ENCODE measurements at places on chromosomes 2 and 18.

DNA sequence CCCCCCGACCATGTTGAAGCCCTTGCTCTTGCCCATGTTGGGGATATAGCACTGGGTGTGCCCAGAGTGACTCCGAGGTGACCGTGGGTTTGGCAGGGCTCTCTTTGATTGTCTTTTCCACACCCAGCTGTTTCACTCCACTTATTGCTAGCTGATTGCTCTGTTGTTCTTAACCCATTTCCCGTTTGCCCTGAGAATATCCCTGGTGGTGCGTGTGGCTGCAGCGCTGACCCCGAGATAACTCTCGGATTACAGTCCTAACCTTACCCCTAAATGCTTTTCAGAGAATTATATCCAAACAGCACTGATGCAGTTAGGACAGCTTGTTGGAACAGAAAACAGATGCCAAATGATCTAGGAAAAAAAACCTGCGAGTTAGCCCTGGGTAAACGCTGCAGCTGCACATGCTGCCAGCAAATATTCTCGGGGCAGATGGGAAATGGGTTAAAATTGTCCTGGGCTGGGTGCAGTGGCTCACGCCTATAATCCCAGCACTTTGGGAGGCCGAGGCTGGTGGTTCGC is 34.3 kb upstream of the SNORC start:
- DNase-seq = no peak

- no peak for DNase-seq
Observed at GRCh38 chr2:147663962-147664361, 180.9 kb upstream of the ACVR2A start.

DNA sequence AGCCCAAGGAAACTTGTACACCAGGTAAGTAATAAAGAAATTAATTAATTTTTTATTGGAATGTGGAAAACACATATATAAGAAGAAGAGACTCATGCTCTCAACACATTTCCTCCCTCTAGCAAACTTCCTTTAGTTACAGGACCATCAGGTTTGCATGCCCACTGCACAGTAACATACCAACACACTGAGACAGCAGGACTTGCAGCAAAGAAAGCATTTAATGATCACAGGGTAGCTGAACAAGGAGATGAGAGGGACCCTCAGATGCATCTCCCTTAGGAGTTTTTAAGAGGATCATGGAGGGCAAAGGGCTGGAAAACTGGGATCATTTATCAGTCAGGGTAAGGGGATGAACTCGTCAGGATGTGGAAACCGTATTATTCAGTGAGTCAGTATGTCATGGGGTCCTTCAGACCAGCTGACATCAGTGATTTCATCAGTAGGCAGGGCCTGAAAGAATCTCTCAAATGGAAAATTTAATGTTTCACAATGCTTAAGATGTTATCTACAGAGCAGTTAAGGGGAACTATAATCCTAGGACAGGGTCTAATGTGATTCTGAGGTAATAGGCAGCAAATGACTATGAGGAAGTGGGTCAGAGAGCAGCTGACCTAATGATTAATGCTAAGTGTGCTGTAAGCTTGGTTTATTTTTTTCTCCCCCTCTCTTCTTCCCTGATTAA is 193.8 kb upstream of the RND3 start:
- no peak for DNase-seq

GRCh38 chr2:195533771-195534642 is 123.0 kb upstream of the SLC39A10 start:
- peak; percentile 53 for DNase-seq

GRCh38 chr2:136128905-136129304 is 11.0 kb upstream of the CXCR4 start:
- no peak for DNase-seq

- DNase-seq = no peak
Observed at GRCh38 chr2:180246268-180246667, 239.2 kb upstream of the CWC22 start.

DNA sequence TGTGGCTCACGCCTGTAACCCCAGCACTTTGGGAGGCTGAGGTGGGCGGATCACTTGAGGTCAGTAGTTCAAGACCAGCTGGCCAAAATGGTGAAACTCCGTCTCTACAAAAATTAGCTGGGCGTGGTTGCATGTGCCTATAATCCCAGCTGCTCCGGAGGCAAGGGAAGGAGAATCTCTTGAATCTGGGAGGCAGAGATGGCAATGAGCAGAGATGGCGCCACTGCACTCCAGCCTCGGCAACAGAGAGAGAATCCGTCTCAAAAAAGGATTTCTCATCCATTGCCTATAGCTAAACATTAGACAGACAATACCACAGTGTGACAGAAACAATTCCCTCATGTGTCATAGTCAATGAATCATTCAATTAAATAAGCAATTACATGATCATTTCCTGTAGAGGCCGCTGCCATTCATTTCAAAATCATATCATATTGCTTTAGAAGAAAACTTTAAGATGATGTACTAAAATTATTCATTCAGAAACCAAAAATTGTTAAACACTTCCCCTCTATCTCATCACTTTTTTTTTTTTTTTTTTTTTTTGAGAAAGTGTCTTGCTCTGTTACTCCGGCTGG is 69.5 kb upstream of the TGIF1 start:
- DNase-seq = peak; percentile 53

GRCh38 chr18:61216051-61216450 is 117.2 kb upstream of the CDH20 start:
- DNase-seq = no peak

DNA sequence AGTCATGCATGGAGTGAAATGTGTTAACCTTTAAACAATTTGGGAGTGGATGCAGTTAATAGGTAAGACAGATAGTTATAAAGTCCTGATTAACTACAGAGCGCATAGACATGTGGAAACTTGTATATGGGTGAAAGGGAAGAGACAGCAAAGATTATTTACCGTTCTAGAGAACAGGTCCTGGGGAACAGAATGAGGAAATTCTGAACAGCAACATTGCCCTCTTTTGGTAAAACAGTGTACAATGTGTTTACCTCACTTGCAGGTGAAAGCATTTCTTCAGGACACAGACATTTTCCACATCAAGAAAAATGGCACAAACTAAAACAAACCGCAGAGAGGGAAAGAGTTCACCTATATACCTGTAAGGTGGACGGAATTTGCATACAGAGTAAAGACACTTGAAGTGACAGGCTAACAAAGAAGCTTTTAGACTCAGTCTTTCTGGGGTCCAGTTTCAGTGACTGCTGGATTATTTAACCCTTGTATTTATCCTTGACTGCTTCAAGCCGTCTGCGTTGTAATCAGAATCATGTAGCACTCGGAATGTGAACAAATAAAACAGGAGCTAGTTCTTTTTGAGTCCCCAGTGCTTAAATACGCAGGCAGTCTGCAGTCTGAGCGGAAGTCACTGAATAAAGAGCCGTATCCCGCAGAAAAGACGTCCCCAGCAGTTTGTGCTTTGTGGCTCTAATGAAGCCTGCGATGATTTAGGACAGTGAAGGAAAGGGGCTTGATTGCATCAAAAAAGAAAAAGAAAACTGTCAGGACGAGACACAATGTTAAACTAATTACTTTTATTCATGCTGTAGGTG is 364.8 kb upstream of the GALNT5 start:
- DNase-seq = peak; percentile 23

DNA sequence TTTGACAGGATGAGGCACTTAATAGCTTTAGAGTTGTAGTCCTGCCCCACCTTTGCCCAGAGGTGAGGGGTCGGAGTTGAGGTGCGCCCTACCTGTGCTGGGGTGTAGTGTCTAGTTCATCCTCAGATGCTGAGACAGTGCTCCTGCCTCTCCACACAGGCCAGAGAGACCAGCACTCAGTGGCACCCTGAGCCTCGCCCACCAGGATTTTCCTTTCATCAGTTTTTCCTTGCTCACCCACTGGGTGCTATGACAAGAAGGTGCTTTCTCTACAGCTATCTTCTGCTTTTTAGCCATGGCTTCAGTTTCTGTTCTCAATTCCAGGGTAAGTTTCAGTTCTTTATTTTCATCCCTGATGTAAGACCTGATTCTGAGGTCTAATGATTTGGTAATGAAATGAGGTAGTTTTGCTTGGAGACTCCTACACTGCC is 16.8 kb upstream of the TMEM131 start:
- DNase-seq = peak; percentile 31

- no peak for DNase-seq
Observed at GRCh38 chr2:195520671-195521155, 136.3 kb upstream of the SLC39A10 start.

DNA sequence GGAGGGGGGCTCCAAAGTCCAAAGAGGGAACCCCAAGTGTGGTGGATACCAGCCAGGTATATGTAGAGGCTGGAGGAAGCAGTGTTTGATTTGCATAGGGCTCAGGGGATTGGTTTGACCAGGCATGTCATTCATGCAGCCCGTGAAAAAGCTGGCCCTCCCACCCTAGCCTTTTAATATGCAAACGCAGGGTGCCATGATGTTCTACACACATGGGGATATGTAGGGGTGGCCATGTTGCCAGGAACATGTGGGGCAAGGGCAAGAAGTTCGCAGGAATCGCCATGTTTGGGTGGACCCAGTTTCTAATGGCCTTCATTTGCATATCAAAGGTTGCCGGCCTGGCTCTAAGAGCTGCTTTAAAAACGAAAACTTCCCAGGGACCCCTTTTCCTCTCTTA is 33.6 kb downstream of the B3GNT7 start:
- DNase-seq = no peak

GRCh38 chr18:50832754-50833153 is 12.9 kb upstream of the MRO start:
- no peak for DNase-seq

DNA sequence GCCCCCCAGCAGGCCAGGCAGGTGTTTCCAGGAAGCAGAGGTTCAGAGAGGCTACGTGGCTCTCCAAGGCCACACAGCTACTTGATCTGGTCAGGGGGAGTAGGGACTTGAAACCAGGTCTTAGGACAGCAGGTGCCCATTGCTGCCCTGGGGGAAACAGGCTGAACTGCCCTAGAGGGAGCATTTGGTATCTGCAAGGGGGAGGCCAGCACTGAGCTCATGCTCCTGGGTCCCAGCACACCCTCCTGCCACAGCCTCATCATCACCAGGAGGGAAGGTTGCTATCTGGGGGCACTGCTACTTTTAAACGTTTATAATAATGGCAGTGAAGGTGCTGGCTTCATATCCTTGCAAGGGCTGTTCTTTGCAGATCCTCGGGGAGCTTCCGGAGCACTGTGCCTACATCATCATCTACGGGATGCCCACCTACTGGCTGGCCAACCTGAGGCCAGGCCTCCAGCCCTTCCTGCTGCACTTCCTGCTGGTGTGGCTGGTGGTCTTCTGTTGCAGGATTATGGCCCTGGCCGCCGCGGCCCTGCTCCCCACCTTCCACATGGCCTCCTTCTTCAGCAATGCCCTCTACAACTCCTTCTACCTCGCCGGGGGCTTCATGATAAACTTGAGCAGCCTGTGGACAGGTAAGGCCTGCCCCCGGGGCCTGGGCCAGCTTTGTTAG is 36.1 kb downstream of the ABCG8 start:
- no peak for DNase-seq

All from CD4-positive, alpha-beta T cell treated with Interleukin-17A for 1 hour (primary cell).